ENCODE measurements at places on chromosomes 1 and 21.

DNA sequence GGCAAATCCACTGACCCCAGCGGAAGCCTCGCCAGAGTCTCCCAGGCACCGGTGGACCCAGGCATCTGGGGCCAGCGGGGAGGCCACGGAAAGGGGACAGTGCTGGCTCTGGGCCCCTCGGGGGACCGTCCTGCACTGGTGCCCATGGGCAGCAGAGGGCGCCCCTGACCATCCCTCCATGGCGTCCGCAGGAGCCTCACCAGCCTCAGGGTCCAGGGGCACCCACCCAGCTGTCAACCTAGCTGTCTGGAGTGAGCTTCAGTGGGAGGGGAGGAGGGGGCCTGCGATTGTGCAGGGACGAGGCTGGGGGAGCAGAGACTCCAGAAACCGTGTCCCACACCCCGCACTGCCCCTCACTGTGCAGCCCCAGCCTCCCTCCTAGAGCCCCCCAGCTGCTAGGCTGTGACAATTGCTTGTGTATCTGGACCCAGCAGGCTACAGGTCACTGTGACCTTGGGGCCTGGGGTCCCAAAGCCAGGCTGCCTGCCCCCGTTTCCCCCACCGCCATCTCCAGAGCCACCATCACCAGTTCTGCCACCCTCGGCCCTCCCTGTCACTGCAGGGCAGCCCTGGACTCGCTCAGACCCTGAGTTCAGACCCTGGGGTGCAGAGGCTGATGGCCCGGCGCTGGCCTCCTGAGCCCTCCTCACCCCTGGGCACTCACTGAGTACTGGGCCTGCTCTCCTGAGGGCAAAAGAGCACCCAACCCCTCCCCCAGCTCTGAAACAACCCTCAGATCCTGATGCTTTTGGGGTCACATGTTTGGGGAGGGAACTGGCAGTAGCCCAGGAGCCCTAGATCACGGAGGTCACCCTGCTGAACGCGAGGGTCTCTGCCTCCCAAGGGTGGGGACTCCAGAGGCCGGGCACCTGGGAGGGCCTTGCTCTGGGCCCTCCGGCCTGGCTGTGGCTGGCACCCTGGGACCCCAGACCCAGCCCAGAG lies 10.6 kb upstream of the COL6A1 start:
- H3K27ac ChIP-seq: peak overlapping the region; percentile 93
- no peak overlapping the region for H3K4me3 ChIP-seq
- DNase-seq: peak; percentile 80
- no peaks in the 10 kb centered on the region for H3K36me3 ChIP-seq
- H3K27me3 ChIP-seq: peaks cover 6% of the 10 kb centered on the region

- peaks cover 8% of the 10 kb centered on the region for H3K4me1 ChIP-seq
- H3K27ac ChIP-seq: no peak overlapping the region
- no peak for DNase-seq
- no peak overlapping the region for H3K4me3 ChIP-seq
- H3K36me3 ChIP-seq: no peaks in the 10 kb centered on the region
- no peaks in the 10 kb centered on the region for H3K27me3 ChIP-seq
These were observed 258.9 kb upstream of the PROX1 start for GRCh38 chr1:213728593-213729536.

DNA sequence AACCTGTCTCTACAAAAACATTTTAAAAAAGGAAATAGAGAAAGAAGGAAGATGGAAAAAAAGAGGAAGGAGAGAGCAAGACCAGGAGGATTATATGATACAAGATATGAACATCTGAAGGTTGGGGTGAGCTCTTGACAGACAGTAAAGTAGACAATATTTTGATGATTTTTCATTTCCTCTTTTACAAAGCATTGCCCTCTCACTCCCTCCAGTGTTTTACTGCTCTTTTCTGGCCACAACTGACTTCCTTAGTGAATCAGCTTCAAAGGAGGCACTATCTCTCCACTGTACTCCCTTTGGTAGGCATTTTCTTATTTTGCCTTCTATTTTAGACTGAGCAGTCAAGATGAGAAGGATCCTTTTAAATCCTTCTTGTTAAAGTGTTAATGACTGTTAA lies 296.7 kb downstream of the KCTD3 start:
- DNase-seq: no peak
- H3K27ac ChIP-seq: no peak overlapping the region
- no peaks in the 10 kb centered on the region for H3K4me1 ChIP-seq
- no peaks in the 10 kb centered on the region for H3K27me3 ChIP-seq
- H3K36me3 ChIP-seq: no peaks in the 10 kb centered on the region
- H3K4me3 ChIP-seq: no peak overlapping the region

GRCh38 chr21:42905195-42905594 lies 12.1 kb downstream of the NDUFV3 start:
- H3K36me3 ChIP-seq: peaks cover 86% of the 10 kb centered on the region
- H3K27ac ChIP-seq: no peak overlapping the region
- no peak for DNase-seq
- H3K4me3 ChIP-seq: no peak overlapping the region

DNA sequence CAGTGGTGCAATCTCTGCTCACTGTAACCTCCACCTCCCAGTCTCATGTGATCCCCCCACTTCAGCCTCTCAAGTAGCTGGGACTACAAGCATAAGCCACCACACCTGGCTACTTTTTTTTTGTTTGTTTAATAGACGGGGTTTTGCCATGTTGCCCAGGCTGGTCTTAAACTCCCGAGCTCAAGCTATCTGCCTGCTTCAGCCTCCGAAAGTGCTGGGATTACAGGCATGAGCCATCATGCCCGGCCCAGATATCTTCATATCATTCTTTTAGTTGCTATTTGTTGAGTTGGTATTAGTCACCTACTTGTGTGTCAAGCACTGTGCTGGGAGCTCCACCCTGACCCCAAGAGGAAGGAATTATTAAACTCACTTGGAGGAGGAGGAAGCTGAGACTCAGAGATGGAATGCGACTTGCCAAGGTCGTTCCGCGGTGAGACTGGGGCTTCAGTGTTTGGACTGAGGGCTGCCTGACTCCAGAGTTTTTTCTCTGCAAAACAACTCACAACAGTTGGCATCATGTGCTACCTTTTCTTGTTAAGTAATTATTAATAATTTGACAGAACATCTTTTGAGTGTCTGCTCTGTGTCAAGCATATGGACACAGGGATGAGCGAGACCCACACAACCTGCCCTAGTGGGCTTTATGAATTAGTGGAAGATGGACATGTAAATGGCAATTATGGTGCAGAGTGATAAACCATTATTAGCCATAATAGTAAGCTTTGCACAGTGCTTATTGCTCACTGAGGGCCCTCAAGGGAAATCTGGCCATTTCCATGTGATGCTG lies 132.0 kb downstream of the FOXD2 start:
- no peak overlapping the region for H3K27ac ChIP-seq
- no peak overlapping the region for H3K4me3 ChIP-seq
- peaks cover 16% of the 10 kb centered on the region for H3K4me1 ChIP-seq
- H3K27me3 ChIP-seq: peaks cover 15% of the 10 kb centered on the region

- no peaks in the 10 kb centered on the region for H3K4me1 ChIP-seq
- DNase-seq: no peak
- no peak overlapping the region for H3K4me3 ChIP-seq
- no peaks in the 10 kb centered on the region for H3K27me3 ChIP-seq
- no peak overlapping the region for H3K27ac ChIP-seq
These were observed 27.2 kb upstream of the MAN1A2 start for GRCh38 chr1:117339866-117340700.

DNA sequence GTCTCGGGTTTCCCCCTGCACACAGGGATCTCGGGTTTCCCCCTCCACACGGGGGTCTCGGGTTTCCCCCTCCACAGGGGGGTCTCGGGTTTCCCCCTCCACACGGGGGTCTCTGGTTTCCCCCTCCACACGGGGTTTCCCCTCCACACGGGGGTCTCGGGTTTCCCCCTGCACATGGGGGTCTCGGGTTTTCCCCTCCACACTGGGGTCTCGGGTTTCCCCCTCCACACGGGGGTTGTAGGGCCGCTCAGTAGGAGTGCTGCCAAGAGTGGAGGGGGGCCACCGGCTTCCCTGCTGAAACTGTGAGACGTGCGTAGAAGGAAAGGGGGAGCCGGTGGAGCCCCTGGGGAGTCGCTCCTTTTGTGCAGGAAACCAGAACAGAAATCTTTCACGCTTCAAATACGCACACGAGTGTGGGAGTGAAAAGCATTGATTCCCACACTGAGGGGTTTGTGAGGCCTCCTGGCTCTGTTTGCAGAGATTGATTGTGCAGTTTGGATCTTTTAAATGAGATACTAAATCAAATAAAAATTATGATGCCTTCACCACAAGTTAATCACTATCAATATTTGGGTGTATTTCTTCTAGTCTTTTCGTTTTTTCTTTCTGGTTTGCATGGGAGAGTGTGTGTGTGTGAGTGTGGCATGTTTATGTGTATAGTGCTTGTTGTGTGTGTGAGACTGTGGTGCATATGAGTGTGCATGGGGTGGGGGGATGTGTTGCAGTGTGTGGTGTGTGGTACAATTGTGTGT lies 54.3 kb upstream of the TRAPPC10 start:
- H3K36me3 ChIP-seq: peaks cover 40% of the 10 kb centered on the region
- no peak for DNase-seq
- H3K27me3 ChIP-seq: no peaks in the 10 kb centered on the region
- H3K4me1 ChIP-seq: no peaks in the 10 kb centered on the region
- no peak overlapping the region for H3K4me3 ChIP-seq

DNA sequence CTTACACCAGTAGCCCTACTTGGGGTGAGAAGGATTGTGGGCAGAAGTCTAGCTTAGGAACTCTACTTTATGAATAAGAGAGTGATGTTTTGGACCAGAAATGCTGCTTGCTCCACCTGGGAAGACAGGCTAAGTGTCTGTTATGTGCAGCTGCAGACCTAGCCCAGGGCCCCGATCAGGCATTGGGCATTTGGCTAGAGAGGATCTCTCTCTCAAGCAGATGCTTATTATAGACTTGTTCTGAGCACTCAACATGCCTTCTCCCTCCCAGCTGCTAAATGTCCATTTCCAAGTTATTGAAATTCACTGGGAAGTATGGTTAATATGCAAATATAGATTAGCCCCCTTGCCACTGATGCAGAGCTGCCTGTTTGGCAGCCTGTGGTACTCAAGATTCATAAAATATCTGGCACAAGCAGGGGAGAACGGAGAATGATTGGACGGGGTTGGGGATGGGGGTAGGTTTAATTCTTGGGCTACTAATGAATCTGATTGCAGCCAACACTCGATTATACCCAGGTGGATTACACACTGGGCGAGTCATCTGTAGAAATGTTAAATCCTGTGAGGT lies 115.9 kb downstream of the KCND3 start:
- no peaks in the 10 kb centered on the region for H3K27me3 ChIP-seq
- no peak overlapping the region for H3K4me3 ChIP-seq
- H3K27ac ChIP-seq: no peak overlapping the region
- DNase-seq: no peak

DNA sequence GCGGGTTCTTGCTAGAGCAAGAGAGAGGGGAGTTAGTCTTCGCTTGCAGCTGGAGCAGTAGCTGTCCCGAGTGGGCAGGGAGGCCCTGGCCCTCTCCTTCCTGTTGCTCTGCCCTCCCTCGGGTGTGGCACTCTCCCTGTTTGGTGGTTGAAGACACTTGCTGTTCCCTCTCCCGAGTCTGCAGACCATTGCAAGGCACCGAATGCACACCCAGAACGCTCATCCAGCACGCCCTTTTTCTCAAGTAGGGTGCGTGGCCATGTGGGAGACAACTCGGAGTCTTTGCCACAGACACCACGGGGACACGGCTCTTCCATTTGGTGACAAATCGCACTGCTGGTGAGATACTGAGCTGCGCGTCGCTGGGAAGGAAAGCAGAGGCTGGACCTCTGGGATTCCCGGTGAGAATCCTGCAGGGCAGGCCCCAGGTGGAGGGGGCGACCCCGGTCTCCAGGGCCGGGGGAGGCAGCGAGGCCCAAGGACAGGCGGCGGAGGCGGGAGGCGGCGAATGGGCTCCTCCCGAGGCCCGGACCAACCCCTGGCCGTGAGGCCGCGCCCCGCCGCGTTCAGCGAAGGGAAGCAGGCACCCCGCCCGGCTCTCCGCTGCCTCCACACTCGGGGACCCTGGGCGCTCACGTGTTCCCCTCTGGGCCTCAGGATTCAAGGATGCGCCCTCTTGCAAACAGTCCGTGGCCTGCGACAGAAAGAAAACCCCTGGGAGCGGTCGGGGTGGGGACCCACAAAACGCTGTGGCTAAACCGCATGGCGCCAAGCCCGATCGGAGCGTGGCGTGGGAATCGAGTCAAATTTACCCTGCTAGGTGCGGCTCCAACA lies 10.4 kb upstream of the TMEM200B start:
- H3K4me3 ChIP-seq: peak overlapping the region; percentile 28
- DNase-seq: no peak
- H3K27me3 ChIP-seq: peaks cover 3% of the 10 kb centered on the region
- no peaks in the 10 kb centered on the region for H3K36me3 ChIP-seq
- H3K4me1 ChIP-seq: peaks cover 19% of the 10 kb centered on the region

DNA sequence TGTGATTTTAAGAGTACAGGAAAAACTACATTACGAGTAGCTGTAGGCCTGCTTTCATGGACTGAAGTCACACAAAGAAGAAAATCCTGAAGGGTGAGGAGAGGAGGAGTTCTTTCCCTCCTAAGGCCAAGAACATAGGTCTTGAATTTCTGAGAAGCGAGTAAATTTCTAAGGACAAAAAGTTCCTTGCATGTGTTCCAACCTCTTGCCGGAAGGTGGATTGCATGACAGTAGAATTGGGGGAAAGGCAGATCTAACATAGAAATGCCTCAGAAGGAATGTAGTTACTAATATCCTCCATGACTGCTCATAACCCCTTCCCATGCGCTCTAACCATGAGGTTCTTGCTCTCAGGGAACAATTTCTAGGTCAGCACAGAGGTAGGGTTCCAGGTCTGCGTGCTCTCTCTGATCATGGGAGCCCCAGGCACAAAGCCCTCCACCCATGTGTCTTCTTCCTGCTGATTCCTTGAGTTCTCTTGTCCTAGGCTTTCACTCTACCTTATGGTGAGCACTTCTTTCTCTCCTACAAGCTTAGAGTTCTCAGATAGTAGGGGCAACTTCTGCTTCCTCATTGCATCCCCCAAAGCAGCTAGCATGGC lies 13.7 kb downstream of the CD2 start:
- no peaks in the 10 kb centered on the region for H3K27me3 ChIP-seq
- H3K36me3 ChIP-seq: no peaks in the 10 kb centered on the region
- DNase-seq: no peak
- H3K4me1 ChIP-seq: peaks cover 2% of the 10 kb centered on the region
- no peak overlapping the region for H3K27ac ChIP-seq
- no peak overlapping the region for H3K4me3 ChIP-seq

GRCh38 chr1:198657550-198658064 lies 18.8 kb downstream of the PTPRC start:
- no peak overlapping the region for H3K27ac ChIP-seq
- no peaks in the 10 kb centered on the region for H3K36me3 ChIP-seq
- H3K4me1 ChIP-seq: peaks cover 6% of the 10 kb centered on the region
- H3K4me3 ChIP-seq: no peak overlapping the region
- H3K27me3 ChIP-seq: no peaks in the 10 kb centered on the region
- no peak for DNase-seq

Data from suprapubic skin (tissue), 4 donors.